ENCODE measurements at places on chromosomes 5 and 9. TPM values are rescaled to one million over a fixed set of nuclear protein-coding genes. Genes with fewer than 3 reads are reported as not detected.

CCL27 gene
- not detected for total RNA-seq

TAF11L5 gene
- total RNA-seq: not detected

SELENOP gene
- 33.9 TPM for total RNA-seq

DNA sequence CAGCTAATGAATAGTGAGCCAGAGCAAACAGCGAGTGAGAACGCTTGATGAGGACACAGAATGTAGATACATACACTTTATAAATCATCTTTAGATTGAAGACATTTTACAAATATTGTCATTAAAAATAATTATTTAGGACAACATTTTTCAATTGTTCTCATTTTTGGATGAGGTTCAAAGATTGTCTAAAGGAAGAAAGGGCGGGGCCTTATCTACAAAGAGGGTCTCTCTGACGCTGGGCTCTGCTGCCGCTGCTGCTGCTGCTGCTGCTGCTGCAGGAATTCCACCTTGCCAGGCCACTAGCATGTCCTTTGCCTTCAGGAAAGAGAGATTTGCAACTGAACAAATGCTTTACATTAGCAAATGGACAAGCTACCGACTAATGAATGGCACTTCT, 220.7 kb upstream of the TMEM161B start:
- DNase-seq: no peak

DNA sequence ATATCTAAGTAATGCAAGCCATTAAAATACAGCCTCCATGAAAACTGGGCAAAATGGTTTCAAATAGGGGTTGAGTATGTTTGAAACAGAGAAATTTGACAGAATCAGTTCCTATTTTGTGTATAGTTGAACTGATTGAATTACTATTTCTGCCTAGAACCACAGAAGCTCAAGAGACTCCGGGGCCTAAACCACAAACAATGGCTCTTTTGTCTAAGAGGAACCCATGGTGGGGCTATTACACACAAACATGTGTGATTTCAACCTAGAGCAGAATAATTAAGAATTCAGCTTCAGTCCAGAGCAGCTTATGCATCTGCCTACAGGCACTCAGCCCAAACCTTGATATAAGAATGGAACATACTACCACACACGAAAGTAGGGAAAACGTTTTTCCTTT, 171.2 kb upstream of the MPDZ start:
- no peak for DNase-seq

DNA sequence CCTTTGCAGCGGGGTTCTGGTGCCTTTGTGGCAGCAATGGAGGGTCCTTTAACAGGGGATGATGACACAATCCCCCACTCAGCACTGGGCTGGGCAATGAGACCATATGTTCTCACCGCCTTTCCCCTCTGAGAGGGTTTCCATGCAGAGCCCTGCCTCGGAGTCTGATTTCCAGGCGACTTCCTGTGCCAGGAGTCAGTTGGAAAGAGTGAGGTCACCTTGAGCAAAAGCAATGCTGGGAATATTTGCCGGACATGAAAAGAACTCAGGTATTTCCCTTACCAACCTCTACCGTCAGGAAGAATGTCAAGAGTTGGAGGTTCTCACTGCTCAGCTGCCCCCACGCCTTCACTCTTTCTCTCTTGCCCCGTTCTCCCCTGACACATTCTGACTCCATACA, 284.2 kb upstream of the IRX1 start:
- DNase-seq: no peak

Measured in hematopoietic multipotent progenitor cell (in vitro differentiated cells).